ENCODE measurements at places on chromosomes 11 and 22. TPM values are rescaled to one million over a fixed set of nuclear protein-coding genes. Genes with fewer than 3 reads are reported as not detected.

NAALAD2 gene
- 0.10 TPM for polyA plus RNA-seq

GRCh38 chr22:40285513-40285912 lies 60.8 kb upstream of the ADSL start:
- H3K27ac ChIP-seq = peak overlapping the region; percentile 36
- no peak overlapping the region for H3K4me3 ChIP-seq
- H3K27me3 ChIP-seq = peaks cover 3% of the 10 kb centered on the region
- peaks cover 16% of the 10 kb centered on the region for H3K36me3 ChIP-seq
- peaks cover 18% of the 10 kb centered on the region for H3K4me1 ChIP-seq
- no peak for DNase-seq

DNA sequence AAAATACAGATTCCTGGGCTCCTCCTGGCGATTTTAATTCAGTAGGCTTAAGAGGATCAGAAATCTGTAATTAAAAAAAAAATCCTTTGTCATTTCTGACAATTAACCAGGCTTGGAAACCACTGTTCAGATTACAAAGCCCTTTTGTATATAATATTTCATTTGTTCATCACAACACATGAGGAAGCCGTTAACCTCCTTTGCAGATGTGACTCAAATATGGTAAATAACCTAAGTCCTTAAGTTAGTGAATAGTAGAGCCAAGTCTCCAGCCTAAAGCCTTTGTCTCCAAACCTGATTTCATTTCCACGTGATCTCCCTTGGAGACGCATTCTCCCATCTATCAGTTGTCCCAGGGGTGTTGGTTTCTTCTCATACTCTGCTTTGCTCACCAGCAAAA lies 67.6 kb downstream of the UBASH3B start:
- H3K27me3 ChIP-seq = peaks cover 8% of the 10 kb centered on the region
- DNase-seq = no peak
- peaks cover 69% of the 10 kb centered on the region for H3K4me1 ChIP-seq
- no peak overlapping the region for H3K4me3 ChIP-seq

- H3K27ac ChIP-seq = no peak overlapping the region
- H3K4me3 ChIP-seq = no peak overlapping the region
- no peaks in the 10 kb centered on the region for H3K27me3 ChIP-seq
- no peak for DNase-seq
Measured at GRCh38 chr11:36214480-36214879, 74.7 kb downstream of the COMMD9 start.

DNA sequence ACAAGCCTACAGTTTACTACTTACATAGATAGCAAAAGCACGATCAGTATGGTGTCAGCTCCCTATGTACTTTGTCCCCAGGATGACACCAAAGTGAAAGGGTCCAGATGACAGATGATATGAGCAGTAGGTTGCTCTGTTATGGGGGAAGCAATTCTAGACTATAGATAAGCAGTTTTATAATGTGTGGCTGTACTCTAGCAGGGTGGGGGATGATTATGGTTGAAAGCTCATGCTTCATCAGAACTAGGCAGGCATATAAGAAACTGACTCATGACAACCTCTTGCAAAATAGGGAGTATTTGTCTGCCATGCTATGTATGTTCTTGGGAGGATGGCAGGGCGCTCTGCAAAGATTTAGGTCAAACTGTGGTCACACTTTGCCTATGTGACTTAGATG lies 158.2 kb upstream of the ZBED5 start:
- no peak overlapping the region for H3K27ac ChIP-seq
- H3K4me3 ChIP-seq = no peak overlapping the region
- peaks cover 8% of the 10 kb centered on the region for H3K27me3 ChIP-seq
- DNase-seq = no peak
- H3K36me3 ChIP-seq = no peaks in the 10 kb centered on the region
- H3K4me1 ChIP-seq = no peaks in the 10 kb centered on the region

LDHA gene
- 422 TPM for polyA plus RNA-seq
